ENCODE measurements at places on chromosomes 12 and 14.

GRCh38 chr12:71208053-71208685 is 50.4 kb upstream of the TSPAN8 start:
- no peak for DNase-seq

DNA sequence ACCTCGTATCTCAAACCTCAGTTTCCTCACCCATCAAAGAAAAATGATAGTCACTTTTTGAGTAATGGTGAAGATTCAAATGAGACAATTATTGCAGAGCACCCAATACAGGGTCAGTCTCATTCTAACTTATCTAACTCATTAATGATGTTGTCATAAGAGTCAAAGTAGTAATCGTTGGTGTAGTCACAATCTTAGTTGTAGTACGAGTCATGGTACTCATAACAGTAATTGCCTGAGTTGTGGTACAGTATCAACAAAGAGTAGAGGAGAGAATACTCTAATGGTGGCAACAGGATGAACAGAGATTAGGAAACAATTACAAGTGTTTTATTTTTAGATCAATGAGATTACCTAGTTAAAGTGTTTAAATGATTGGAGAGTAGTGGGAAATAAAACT is 93.6 kb upstream of the TMTC2 start:
- no peak for DNase-seq

DNA sequence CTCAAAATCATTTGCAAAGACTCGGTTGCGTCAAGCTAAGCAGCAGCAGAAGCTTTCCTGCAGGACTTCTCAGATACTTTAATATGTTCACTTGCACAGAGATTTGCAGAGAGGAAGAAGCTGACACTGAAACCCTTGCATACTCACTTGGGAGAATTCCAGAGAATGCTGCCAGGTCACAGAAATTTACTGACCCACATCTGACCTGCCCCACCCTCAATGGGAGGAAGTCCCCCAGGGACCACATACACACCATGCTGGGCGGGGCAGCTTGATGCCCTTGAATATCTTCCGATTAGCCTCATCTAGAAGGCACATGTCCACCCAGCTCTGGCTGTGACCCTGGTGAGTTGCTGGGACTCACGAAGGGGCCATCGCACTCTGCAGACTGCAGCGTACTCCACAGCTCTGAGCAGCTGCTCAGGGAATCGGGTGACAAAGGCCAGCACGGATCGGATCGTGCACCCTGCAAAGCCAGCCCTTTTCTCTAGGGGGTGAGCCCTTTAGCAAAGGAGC is 83.2 kb downstream of the ITPK1 start:
- no peak for DNase-seq

DNA sequence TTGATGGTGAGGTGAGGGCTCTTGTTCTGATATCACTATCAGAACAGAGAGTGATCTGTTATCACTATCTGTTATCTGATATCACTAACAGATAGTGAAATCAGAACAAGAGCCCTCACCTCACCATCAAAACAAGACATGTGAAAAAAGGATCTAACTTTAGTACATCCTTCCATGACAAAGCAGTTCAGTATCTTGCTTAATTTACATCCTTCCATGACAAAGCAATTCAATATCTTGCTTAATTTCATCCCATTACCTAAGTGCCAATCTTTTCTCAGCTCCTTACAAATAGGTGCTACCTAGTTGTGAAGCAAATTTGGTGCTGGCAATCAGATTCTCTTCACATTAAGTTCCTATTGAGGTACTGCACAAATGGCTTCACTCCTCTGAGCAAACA is 1865.6 kb upstream of the FLRT2 start:
- DNase-seq: no peak

DNA sequence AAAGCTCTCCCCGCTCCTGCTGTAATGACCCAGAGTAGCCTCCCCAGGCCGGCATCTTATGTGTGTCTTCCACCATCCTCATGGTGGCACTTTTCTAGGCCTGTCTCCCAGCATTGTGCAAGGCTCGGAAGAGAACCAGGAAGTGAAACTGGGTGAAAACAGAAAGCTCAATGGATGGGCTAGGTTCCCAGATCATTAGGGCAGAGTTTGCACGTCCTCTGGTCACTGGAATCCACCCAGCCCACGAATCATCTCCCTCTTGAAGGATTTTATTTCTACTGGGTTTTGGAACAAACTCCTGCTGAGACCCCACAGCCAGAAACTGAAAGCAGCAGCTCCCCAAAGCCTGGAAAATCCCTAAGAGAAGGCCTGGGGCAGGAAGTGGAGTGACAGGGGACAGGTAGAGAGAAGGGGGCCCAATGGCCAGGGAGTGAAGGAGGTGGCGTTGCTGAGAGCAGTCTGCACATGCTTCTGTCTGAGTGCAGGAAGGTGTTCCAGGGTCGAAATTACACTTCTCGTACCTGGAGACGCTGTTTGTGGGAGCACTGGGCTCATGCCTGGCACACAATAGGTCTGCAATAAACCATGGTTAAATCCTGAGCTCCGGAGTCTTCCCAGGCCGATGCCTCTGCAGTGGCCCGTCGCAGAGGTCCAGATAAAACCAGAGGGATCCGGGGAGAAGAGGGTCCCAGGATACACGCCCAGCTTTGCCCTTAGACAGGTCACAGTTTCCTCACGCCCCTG is 15.6 kb downstream of the ACVRL1 start:
- no peak for DNase-seq
